ENCODE measurements at places on chromosomes 2 and 18.
A peak's percentile ranks its signal among the peaks of the same experiment; 100 is the strongest.

- DNase-seq = no peak
Measured at GRCh38 chr2:27441958-27442919, at the start of gene KRTCAP3. Gene KRTCAP3 (plus strand): TSS chr2:27442381. CDS start chr2:27442413, 32 bp downstream.

GRCh38 chr18:7017013-7017412 lies 100.6 kb downstream of the LAMA1 start:
- DNase-seq = no peak

GRCh38 chr2:31079665-31080064 lies 58.6 kb downstream of the GALNT14 start:
- DNase-seq = no peak

DNA sequence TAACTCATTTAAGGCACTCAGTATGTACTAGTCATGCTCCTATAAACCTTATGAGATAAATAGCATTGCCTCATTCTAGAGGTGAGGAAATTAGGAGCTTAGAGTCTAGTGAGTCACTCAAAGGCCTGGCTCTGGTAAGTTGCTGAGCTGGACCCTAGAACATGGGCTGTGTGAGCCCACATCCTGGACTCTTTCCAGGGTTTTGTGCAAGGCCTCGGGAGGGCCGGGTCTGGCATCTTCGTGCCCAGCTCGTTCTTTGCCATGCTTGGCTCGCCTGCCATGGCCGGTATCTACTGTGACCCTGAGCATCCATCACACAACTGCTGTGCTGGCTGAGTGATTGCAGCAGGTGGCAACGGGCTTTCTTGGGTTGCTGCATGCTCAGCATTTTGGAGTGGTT lies 168.0 kb downstream of the LPIN1 start:
- peak; percentile 62 for DNase-seq

DNA sequence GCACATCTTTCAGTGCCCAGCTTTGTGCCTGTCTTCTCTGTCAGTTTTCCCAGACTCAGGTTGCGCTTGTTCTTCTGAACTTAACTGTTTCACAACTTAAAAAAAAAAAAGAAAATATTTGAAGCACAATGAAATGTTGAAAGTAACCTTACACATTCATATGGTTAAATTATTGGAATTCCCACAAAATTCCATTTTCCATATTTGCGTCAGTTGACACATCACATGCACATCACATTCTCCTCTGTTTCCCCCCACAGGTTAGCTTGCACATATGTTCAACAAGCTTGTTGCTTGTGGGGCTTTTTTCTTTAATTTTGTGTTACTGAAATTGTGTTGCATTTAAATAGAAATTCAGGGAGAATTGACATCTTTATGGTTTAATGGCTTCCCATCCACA lies 8.3 kb downstream of the MYO1B start:
- no peak for DNase-seq

GRCh38 chr2:200453853-200454534 lies 55.9 kb downstream of the KCTD18 start:
- DNase-seq = no peak

GRCh38 chr2:143401861-143402260 lies 272.6 kb downstream of the ARHGAP15 start:
- no peak for DNase-seq

DNA sequence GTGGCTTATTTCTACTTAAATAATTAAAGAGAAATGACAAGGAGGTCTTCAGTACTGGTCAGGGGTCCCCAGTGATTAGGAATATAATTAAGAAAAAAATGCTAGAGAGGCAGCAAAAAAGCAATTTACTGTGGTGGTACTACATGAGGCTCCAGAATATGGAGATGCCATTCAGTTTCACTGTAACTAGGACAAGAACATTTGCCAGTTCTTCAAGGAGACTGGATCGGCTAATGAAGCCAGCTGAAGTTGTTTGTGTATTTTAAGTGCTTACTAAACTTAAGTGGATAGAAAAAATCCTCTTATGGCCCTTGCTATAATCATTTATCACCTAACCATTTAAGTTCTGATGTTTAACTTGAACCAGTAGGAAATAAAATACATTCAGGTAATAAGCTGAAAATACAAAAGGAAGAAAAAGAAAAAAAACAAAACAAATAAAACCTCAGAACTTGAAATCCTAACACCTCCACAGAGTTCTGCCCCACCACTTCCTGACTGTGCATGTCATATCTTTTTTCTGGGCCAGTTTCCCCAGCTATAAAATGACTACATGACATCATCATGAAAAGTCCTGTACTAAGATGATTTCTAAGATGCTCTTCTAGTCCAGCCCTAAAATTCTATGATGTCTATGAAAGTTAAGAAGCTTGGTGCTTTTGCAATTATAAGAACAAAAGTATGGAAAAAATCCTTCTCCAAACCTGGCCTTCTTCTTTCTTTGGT lies 98.0 kb downstream of the TRABD2A start:
- no peak for DNase-seq

- no peak for DNase-seq
Measured at GRCh38 chr18:68839701-68840100, 41.8 kb downstream of the CCDC102B start.

GRCh38 chr2:219417374-219417773 lies 803 bp upstream of the DES start:
- no peak for DNase-seq

- no peak for DNase-seq
Measured at GRCh38 chr2:36544638-36545338, 53.2 kb downstream of the FEZ2 start.

DNA sequence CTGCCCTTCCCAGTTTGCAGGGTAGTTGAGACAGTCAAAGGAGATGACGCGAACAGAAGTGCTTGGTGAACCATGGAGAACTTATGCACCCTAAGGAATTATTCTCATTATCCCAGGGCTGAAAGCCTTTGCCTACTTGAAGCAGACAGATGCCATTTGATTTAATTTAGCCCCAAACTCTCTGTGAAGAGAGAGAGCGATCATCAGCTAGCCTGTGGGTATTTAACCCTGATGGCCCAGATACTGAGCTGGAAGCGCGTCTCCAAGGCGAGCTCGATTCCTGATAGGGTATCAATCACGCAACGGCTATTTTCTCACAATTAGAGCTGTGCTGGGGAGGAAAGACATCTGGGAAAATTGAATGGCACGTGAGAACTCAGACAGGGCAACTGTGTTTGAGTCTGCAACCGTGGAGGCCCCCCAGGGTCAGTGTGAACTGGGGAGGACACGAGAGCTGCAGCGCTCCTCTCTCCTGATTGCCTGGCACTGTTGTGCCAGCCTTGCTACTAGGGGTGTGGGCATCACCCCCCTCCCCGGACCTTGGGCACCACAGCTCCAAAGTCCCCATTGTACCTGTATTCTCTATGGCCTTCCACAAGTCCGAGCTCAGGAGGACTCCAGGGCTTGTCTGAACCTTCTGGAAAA lies 73.2 kb downstream of the CAPN13 start:
- DNase-seq = no peak

- no peak for DNase-seq
Measured at GRCh38 chr2:15914596-15915385, 25.6 kb upstream of the MYCN start.

DNA sequence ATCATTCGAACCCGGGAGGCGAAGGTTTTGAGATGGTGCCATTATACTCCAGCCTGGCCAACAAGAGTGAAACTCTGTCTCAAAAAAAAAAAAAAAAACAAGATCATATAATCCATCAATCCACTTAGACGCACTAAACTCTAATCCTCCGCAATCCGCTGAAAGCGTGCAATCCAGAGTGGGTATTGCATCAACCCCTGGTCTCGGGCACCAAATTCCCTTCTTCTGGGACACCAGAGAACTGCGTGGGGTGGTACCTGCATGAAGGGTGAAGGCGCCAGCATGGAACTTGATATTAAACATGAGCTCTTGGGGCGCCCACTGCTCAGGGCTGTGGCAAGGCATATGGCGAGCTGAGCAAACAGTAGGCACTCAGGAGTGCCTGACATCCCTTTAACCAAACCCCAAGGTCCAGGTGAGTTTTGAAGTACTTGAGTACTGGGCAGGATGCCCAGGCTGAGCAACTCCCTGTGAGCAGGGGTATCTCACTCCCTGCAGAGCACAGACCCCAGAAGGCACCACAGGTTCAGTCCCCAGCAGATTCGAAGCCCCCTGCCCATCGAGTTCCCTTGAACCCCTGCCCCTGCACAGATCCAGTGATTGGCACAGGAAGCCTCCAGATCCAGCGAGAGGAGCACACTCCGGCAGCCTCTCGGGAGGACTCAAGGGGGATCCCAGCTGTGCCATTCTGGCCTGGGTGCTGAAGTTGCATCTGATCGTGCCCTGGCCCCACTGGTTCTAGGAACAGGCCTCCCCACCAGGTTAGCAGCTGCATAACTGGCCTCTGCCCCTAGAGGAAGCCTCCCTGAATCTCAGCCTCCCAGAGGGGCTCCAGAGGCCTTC lies 8.0 kb downstream of the ALPI start:
- no peak for DNase-seq

- DNase-seq = no peak
Measured at GRCh38 chr2:55073000-55073983, 23.0 kb upstream of the RTN4 start.

GRCh38 chr18:78767648-78768071 lies 212.0 kb upstream of the SALL3 start:
- no peak for DNase-seq

GRCh38 chr2:171711351-171711750 lies 24.1 kb downstream of the DYNC1I2 start:
- DNase-seq = no peak

- DNase-seq = no peak
Measured at GRCh38 chr2:219002395-219003266, 9.4 kb upstream of the CRYBA2 start.

- no peak for DNase-seq
Measured at GRCh38 chr2:74511104-74511989, 2.9 kb upstream of the TLX2 start.

DNA sequence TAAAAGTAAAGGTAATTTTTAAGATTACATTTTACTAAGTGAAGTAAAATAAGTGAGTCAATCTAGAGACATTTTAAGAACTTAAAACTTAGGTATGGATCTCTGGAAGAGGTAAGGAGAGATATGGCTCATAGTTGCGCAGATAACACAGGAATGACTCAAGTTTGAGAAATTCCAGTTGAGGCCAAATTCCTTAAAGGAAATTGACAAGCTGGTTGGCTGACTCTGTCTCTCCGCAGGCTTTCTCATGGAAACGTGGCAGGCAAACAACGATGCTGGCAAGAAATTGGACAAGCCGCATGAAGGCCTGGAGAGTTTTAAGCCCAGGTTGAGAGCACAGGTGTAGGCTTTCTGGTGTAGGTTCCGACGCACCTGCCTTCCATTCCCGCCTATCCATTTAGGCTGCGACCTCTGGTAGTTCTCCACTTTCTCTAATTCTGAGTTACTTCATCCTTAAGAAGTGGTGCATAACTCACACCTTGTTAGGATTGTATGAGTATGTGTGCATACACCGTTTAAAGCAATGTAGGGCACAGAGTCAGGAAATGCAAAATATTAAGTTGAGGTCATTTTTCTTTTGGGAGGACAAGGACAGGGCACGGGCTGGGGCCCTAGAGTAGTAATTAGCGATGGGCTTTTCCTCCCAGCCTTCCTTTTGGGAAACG lies 589 bp upstream of the DAW1 start:
- DNase-seq = no peak

- peak; percentile 33 for DNase-seq
Measured at GRCh38 chr2:224650815-224651439, 65.2 kb downstream of the CCDC195 start.

DNA sequence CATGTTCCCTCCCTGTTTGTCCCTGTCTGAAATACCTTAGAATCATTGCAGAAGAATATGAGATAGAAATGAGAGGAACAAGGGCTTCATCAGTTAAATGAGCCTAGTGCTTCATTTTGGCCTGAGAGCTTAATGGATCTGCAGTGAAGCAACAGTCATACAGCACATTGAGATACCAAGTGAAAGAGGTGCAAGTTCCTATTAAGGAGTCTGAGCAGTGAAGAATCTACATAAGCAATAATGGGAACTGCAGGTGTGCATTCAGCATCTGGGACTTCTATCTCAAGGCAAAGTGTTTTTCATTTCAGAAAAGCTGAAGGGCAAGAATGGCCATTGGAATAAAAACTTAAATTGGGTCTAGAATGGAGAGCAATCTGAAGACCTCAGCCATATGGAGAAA lies 323.2 kb upstream of the SLC39A10 start:
- DNase-seq = no peak

GRCh38 chr18:63775166-63775730 lies at the start of gene SERPINB7:
Gene SERPINB7 (plus strand): TSS chr18:63775418. CDS start chr18:63782373, 6,955 bp downstream.
- DNase-seq = no peak

DNA sequence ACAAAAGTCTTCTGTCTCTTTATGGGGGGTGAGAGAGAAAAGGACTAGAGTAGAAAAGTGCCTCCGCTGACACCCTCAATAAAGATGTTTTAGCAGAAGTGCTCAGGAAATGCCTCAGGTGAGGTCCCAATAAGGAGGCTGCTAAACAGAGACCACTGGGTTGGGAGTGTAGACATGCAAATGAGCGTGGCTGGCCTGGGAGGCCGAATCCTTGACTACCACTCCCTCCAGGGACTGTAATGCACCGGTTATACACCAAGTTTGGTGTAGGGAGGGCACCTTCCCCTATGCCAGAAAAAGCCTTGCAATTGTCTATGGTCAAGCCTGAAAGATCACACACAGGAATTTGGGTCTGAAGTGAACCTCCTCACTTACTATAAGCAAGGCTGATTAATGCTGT lies 1.8 kb downstream of the TMX3 start:
- DNase-seq = no peak

DNA sequence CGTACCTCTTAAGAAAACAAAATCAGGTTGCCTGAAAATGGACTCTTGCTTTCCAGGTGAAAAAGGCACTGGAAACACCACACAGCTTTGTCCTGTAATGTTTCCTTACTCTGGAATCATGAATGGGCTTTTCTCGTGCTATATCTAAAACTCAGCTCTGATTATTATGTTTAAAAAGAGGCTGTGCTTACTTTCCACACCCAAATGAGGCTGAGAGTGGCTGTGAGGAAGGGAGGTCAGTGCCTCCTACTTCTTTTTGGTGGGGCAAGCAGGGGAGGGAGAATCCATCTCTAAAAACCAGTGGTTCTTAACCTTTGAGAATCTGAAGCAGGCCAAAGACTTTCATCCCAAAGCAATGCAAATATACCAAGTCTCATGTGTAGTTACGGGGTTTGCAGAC lies 148.6 kb downstream of the FAM210A start:
- DNase-seq = no peak

DNA sequence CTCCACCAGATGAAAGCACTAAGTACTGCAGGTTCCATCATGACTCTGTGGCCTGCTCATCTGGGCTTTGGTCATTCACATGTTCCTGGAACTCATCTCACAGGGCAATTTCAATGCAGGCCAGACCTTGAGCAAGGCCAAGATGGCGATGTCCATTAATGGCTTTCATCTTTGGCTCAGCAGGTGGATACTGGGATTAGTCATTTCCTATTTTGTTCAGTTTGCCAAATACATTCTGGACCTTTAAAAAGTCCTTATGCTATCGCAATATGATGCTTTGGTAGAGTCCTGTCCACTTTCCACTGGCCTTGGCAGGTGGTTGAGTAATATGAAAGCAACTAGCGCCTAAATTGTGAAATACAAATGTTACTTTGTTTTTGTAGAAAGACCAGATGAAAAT lies 170.1 kb upstream of the REV1 start:
- DNase-seq = no peak
